Fibroblast of skin of back (primary cell): ENCODE measurements at places on chromosomes 16 and 17.

DNA sequence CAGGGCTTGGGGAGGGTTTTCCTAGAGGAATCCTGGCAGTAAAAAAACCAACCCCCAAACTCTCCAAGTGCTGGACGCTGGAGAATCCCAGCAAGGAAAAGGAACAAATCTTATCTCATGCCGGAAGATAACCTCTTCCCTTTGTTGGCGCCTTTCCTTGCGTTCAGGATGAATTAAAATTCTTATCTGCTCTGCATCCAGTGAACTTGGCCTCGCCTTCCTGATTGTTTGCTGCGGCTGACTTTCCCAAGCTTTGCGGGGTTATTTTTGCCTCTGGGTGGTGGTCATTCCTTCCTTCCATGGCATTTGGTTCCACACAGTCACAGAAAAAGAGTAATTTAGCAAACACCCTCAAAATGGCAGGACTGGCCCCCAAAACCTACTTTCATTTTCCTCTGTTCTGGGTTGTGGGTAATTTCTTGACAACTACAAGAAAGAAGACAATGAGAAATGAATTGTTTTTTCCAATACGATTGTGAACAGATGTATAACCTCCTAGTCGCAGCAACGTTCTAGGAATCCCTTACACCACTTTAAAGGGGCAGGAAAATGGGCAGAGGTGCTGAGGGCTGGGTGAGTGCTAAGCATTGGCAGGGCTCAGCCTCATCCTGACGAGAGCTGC is 77.8 kb downstream of the MRC2 start:
- no peak for DNase-seq

DNA sequence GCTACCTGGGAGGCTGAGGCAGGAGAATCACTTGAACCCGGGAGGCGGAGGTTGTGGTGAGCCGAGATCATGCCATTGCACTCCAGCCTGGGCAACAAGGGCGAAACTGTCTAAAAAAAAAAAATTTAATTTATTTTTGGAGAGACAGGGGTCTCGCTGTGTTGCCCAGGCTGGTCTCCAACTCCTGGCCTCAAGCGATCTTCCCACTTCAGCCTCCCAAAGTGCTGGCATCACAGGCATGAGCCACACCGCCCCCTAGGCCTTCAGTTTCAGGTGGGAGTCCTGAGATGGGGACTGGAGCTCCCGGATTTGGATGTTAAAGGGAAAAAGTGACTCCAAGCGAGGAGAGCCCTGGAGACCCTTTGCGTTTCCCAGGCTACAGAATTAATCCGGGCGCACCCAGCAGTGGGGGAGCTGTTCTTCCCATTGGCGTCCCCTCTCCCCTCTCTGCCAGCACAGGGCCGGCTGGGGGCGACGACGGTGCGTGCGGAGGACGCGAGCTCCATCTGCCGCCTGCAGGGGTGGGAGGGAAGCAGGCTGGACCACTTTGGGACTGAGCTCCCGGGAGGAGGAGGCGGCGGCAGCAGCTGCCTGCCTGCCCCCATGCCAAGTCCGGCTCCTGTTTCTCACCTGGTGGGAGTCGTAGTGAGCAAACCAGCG is 49.3 kb upstream of the USP7 start:
- peak; percentile 18 for DNase-seq

DNA sequence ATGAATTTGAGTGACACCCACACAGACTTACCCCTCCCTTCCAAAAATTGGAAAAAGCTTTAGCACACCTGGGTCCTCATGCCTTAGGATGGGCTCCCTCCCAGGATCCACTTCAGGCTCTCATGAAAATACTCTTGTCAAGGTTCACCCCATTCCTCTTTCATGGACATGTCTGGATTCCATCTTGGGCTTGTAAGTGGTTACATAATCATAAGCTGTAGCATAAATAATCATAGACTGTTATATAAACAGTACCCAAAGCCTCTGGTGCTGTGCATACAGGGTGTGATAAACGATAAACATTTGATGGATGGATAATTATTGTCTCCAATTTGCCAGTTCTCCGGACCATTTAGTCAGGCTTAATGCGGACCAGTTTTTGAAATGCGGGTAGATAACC is 53.7 kb upstream of the TEKT3 start:
- DNase-seq = no peak

DNA sequence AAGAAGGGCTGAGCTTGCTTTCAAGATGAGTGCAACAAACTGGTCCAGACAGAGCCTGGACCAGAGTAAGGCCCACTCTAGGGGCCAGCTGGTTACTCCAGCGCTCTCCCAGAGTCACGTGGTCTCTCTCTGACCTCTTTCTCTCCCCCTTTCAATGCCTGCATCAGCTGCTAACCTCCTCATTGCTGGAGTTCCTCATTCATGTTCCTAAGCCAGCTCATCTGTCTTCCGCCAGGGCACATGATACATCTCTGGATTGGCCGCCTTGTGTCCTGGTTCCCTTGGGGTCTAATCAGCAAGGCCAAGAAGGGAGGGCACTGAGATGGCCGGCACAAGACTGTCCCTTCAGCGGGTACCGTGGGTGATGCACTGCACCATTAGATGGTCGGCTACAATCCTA is 26.9 kb upstream of the ZFP90 start:
- no peak for DNase-seq

- no peak for DNase-seq
Measured at GRCh38 chr17:17789410-17789809, 47.4 kb downstream of the SREBF1 start.

DNA sequence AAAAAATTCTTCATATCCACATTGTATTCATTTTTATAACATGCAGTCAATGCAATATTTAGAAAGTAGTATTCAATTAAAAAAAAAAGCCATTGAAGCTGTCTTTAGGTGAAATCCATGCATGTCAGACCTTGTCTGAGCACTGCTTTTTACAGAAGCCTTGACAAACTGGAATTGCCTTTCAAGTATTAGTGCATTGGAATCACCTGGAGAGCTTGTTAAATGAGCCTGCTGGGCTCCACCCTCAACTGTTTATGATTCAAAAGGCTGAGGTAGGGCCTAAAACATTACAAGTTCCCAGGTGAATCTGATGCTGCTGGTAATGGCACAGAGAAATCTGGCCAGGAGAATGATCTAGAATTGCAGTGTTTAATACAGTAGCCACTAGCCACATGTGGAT is 85.8 kb downstream of the HIC1 start:
- DNase-seq = no peak

- DNase-seq = peak; percentile 92
Measured at GRCh38 chr17:1000597-1001461, 3.9 kb downstream of the TIMM22 start.

DNA sequence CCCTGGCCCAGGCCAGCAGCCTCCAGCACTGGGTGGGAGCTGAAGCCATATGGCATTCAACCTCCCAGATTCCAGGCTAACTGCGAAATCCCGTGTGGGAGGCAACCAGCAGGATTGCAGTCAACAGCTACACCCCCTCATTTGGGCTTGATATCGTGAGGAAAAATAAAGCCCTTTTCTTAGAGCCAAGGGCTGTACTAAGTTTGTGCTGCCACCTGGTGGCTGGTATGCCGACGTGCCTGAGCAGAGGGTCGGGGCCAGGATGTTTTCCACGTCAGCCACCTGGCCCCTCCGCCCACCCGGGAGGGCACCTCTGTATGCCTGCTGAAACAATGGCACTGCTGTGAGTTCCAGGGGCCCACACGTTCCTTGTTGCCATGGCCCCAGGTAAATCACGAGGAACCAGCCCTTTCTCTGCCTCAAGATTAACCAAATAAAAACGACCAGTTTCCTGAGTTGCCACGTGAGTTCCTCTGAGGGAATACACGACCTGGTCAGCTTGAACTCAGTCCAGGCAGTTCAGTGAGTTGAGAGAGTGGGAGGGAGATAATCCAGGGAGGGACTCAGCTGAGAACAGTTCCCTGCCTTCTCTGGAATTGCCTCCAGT is 9.0 kb downstream of the TMEM98 start:
- peak; percentile 50 for DNase-seq

DNA sequence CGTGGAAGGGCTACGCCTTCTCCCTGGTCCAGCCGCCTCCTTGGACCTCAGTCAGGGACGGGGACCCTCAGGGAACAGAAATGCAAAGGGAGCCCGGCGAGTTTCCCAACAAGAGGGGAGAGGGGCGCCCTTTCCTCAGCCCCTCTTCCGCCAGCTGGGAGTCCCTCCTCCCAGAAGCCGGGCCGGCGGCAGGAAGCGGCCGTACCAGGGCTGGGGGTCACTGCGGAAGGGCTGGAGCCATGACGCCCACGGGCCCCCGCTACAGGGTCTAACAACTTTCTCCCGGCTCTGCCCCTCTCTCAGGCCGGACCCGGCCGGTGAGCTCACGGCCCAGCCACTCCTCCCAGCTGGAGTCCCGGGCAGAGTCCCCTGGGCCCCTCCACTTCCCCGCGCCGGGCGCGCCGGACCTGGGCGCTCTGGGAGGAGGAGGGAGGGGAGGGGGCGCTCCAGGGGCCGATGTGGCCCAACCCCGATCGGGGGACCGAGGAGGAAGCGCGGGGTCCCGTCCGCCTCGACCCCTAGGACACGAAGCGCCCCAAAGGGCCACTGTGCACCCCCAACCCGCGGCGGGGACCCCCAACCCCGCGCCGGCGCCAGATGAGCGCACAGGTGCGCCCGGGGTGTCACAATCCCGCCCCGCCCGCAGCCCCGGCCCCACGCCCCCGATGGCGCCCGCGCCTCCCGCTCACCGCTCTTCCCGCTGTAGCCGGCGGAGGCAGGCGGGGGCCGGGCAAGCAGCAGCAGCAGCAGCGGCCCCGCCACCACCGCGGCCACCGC is 578 bp downstream of the PGAP6 start:
- DNase-seq = peak; percentile 15

DNA sequence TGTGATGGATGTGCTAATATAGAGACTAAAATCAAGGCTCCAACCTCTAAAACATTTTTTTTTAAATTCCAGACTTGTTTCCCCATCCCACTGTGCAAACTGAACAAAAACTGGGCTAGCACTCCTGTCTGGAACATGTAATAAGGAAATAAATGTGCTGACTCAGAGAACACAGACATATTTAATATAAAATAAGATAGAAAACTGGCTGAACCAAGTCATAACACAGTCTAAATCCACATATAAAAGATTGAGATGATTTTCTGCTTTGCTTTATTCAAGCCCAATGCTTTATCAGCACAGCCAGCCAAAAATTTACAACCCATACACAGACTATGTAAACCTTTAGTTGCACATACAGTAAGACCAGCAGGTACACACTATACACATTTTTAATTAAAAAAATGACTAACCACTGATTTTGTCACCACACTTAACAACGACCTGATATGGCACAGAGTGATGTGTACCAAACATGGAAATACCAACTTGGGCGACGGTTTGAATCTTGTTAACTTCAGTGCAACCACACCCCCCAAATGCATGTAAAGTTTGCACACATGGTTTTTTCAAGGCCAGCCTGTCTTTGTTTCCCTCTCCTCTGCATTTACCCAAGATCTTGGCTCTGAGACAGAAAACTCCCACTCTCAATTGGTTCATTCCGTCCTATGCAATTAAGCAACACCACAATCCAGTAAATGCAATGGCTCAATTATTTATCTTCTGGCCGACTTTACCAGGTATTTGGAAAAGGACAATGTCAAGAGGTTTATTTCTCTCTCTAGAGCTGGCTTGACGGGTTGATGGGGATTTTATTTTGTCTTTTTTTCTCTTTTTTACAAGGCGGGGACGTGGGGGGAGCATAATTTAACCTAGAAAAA is 1.2 kb downstream of the STAT3 start:
- DNase-seq = peak; percentile 30

DNA sequence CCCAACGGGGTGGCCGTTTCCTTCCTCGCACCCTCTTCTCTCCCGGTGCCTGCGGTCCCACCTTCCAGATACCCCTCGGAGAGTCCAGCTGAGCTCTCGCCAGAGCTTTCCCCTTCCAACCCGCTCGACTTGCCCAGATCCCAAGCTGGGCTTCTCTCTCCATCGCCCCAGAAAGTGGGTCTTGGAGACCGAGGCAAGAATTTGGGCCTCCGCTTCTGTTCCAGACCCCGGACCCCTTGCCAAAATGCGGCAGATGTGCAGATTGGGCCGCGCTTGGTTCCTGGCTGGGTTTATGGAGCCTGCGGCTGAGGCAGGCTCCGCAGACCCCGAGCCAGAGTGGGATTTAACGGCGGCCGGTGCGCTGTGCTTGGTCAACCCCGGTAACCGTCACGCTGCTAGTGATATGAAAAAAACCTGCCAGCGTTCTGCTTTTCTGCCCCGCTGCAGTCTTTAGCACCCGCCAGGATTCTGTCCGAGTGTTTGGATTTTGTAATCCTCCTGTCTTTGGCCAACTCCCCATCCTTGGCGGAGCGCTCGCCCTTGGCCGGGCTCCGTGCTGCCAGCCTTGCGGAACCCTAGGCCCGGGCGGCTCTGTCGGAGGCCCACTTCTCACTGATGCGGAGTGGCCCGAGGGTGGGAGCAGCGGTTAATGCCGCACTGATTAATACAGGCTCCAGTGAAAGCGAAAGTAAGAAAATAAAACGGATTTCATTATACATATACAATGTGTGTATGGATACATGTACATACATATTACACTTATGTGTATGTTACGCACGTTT is 754 bp upstream of the SLFN11 start:
- DNase-seq = peak; percentile 33

DNA sequence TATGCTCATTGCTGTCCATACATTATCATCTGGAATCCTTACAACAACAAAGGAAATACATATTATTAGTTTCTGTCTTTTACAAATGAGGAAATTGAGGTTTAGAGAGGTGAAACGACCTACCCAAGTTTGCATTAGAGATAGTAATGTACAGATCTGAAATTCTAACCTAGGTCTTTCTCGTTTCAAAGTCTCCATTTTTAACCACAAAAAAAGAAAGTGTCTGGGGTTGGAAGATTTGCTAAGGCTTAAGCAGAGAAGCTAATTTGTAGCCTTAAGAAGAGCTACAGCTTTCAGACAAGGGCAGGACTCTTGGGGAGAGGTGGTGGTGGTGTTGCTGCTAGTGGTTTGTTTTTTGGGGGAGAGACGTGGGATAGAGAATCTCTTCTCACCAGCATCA is 19.2 kb downstream of the CIITA start:
- DNase-seq = no peak

DNA sequence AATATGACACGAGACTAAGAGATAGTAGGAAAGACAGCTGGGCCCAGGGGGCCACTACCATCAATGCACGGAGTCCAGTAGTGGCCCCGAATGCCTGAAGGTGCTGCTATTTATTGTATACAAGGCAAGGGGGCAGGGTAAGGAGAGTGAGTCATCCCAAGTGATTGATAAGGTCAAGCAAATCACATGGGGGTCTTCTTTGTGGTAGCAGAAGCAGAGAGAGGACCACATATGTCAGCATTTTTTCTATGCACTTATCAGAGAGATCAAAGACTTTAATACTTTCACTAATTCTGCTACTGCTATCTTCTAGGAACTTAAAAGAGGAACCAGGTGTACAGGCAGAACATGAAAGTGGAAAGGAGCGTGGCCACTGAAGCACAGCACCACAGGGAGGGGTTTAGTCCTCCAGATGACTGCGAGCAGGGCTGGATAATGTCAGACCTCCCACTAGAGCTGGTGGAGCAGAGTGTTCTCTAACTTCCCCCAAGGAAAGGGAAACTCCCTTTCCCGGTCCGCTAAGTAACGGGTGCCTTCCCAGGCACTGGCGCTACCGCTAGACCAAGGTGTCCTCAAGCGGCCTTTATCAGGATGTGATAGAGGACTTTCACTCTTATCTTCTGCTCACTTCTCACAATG is 26.4 kb upstream of the ARL4D start:
- no peak for DNase-seq

GRCh38 chr17:57290981-57291380 is 34.7 kb downstream of the MSI2 start:
- no peak for DNase-seq

GRCh38 chr17:80949451-80950421 is 41.9 kb upstream of the CHMP6 start:
- DNase-seq = no peak
